Activated CD4-positive, alpha-beta memory T cell treated with anti-CD3 and anti-CD28 coated beads, Interleukin-2, amount 10 ng/mL, durations not matched to agents 7 days and 5 days (primary cell): ENCODE measurements at places on chromosomes 2 and 18. TPM values are rescaled to one million over a fixed set of nuclear protein-coding genes. Genes with fewer than 3 reads are reported as not detected.

The TRIM43 gene
- 0.73 TPM for total RNA-seq

The MOCOS gene
- 0.15 TPM for total RNA-seq

The TRAF3IP1 gene
- 5.4 TPM for total RNA-seq

The CREG2 gene
- total RNA-seq = 0.65 TPM

The CAPN13 gene
- not detected for total RNA-seq

The CFC1 gene
- not detected for total RNA-seq

The ZNF513 gene
- total RNA-seq = 16.7 TPM

The IL18R1 gene
- 24.0 TPM for total RNA-seq

The FAM124B gene
- total RNA-seq = 2.1 TPM

The DSC2 gene
- not detected for total RNA-seq

The BCL2L11 gene
- total RNA-seq = 11.1 TPM

The TMSB10 gene
- 5,768 TPM for total RNA-seq

The HAT1 gene
- 59.5 TPM for total RNA-seq

The SLC4A3 gene
- total RNA-seq = not detected

The IWS1 gene
- total RNA-seq = 40.8 TPM

The INPP5D gene
- total RNA-seq = 163 TPM

The PJVK gene
- 0.91 TPM for total RNA-seq

The KCNG2 gene
- not detected for total RNA-seq

The UGT1A5 gene
- total RNA-seq = not detected

The GPAT2 gene
- total RNA-seq = 6.9 TPM

The UGT1A1 gene
- total RNA-seq = not detected

The EPHA4 gene
- total RNA-seq = 11.8 TPM

The GDF7 gene
- total RNA-seq = not detected

The KHK gene
- 5.6 TPM for total RNA-seq

The FAM237A gene
- not detected for total RNA-seq

The TUBA4B gene
- not detected for total RNA-seq

The SCN1A gene
- not detected for total RNA-seq

The PPP1R1C gene
- total RNA-seq = not detected

The FBXO48 gene
- 5.0 TPM for total RNA-seq

The LRRTM1 gene
- total RNA-seq = not detected

The PDE1A gene
- total RNA-seq = not detected

The UGT1A6 gene
- total RNA-seq = not detected

The BOD1L2 gene
- not detected for total RNA-seq

The C2orf78 gene
- total RNA-seq = not detected

The PTPRN gene
- total RNA-seq = 0.28 TPM

The ASXL2 gene
- total RNA-seq = 45.0 TPM

The DNAH7 gene
- not detected for total RNA-seq

The SCN7A gene
- not detected for total RNA-seq

The KCNG3 gene
- total RNA-seq = not detected

The TRPM8 gene
- not detected for total RNA-seq

The PPP4R1 gene
- total RNA-seq = 54.0 TPM

The PNO1 gene
- 8.0 TPM for total RNA-seq

The ITGB6 gene
- not detected for total RNA-seq

The MYCN gene
- not detected for total RNA-seq

The FOXD4L1 gene
- total RNA-seq = 0.18 TPM

The ASB18 gene
- not detected for total RNA-seq

The ERMN gene
- total RNA-seq = 3.5 TPM

The ALPI gene
- not detected for total RNA-seq

The ATP6V1B1 gene
- total RNA-seq = not detected

The C1GALT1C1L gene
- not detected for total RNA-seq

The MAP2 gene
- not detected for total RNA-seq

The COL3A1 gene
- total RNA-seq = not detected

The TLX2 gene
- 3.3 TPM for total RNA-seq

The CAPN14 gene
- total RNA-seq = 0.35 TPM

The KIAA2012 gene
- not detected for total RNA-seq

The TRIM54 gene
- total RNA-seq = 0.13 TPM

The MAP3K19 gene
- total RNA-seq = not detected

The ITGA6 gene
- 18.0 TPM for total RNA-seq

The SCN9A gene
- total RNA-seq = 0.15 TPM

The ABCG5 gene
- total RNA-seq = not detected
